Suprapubic skin (tissue), 4 donors: ENCODE measurements at places on chromosomes 5 and 9. TPM values are rescaled to one million over a fixed set of nuclear protein-coding genes. Genes with fewer than 3 reads are reported as not detected.
A peak's percentile ranks its signal among the peaks of the same experiment; 100 is the strongest.

DNA sequence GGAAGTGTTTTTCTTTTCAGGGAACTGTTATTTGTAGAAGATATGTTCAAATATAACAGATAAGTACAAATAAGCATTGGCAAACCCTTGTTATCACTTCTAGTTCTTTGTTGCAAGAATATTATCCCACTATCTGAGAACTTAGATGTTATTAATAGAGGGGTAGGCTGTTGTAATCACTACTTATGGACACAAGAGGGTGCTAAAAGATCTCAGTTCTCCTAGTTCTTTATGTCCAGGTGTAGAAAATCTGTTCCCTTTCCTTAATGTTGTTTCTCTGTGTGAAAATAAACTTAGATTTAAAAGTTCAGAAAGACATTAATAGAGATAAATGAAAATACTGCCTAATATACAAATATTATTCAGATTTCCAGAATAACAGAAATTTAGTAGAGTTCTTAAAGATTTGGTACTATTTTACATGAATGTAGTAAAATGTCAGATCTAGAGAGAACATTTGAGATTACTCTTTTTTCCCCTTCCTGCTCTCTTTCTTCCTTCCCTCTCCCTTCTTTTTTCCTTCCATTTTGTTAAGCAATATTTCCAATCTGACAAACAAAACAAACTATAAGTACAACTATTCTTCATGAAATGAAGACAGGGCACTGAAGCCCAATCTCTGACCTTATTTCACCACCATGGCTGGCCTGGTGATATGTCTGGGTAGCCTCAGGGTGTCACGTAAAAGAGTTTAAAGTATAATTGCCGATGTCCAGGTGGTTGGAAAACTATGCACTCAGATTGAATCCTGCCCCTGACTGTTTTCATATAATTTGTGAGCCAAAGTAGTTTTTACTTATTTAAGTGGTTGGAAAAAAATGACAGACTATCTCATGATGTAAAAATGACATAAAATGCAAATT is 43.6 kb upstream of the C5orf46 start:
- no peaks in the 10 kb centered on the region for H3K27me3 ChIP-seq
- H3K4me3 ChIP-seq: no peak overlapping the region
- no peak overlapping the region for H3K27ac ChIP-seq
- no peaks in the 10 kb centered on the region for H3K36me3 ChIP-seq
- no peak for DNase-seq
- no peaks in the 10 kb centered on the region for H3K4me1 ChIP-seq

DNA sequence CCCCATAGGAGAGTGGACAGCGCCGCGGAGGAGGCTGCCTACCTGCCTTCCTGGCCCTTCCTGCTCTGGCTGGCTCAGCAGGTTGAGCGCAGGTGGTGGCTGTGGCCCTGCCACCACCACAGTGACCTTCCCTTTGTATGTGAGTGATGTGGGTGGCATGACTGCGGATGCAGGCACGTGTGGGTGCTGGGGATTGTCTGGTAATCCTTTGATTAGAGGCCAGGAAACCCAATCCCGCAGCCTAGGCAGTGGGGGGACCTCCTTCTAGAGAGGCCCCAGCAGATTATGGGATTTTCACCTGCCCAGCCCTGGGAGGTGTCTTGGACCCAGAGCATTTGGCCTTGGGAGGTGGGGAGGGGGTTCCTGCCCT is 16.5 kb downstream of the RXRA start:
- no peak for DNase-seq
- H3K36me3 ChIP-seq: no peaks in the 10 kb centered on the region
- H3K27me3 ChIP-seq: no peaks in the 10 kb centered on the region
- peaks cover 100% of the 10 kb centered on the region for H3K4me1 ChIP-seq
- H3K27ac ChIP-seq: peak overlapping the region; percentile 62
- H3K4me3 ChIP-seq: no peak overlapping the region

DNA sequence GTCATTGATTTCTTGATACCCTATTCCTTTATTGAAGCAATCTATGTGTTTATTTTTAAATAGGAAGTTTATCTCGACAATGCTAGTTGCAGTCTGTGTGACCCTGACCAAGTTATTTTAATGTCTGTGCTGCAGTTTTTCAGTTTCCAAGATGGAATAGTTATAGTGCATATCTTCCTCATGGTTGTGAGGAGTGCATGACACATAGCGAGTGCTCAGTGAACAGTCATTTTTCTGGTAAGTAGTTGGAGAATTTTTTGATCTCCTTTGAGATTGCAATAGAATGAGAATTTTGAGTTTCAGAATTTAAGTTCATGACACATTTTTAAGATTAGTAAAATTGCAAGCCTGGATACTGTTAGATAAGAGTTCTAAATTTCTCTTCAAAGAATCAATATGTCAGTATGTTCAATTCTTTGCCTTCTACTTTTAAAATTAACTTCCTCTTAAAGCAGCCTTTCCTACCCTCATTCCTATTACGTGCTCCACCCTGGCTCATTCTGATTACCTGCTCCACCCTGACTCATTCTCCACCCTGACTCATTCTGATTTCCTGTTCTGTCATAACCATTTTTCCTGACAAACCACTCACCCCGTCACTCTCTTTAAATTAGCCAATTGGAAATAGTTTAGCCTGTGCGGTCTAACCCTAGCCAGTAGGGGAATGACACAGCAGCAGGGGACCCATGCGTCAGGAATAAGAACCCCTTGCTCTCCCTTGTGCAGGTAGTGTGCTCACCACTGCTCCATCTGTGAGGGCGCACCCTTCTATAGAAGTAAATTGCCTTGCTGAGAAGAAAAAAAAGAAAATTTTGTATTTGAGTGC is 30.7 kb downstream of the SPIN1 start:
- no peak for DNase-seq
- H3K36me3 ChIP-seq: peaks cover 25% of the 10 kb centered on the region
- no peak overlapping the region for H3K4me3 ChIP-seq
- no peak overlapping the region for H3K27ac ChIP-seq
- no peaks in the 10 kb centered on the region for H3K4me1 ChIP-seq
- H3K27me3 ChIP-seq: no peaks in the 10 kb centered on the region

DNA sequence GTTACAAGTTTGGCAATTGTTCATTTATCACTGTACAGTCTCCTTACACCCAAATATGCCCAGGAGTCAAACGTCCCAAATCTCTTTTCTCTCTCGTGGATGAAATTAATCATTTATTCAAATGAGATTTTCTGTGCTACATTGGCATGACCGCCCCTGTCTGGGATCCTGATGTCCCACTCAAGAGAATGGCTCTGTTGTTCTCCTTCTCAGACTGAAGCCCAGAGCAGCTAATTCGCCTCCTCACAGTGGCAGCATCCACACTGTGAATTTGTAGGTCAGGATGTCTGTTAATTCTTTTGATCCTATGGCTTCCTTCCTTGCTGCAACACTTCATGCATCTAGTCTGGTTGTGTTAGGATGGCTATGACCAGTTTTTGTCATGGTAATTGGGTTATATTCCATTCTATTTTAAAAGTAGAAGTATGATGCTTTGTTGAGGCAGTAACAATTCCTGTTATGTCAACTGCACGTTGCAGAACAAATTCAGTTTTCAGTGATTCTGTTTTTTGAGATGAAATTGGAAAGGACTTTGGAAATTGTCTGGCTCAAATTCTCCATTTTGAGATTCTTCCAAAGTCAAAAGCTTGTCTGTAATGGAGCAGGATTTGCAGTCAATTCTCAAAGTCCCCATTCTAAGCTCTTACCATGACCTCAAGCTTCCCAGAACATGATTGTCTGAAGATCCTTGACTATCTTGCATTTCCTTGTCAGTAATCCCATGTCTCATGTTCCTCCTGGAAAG is 141.5 kb upstream of the GAS1 start:
- H3K27ac ChIP-seq: no peak overlapping the region
- H3K4me3 ChIP-seq: no peak overlapping the region
- no peaks in the 10 kb centered on the region for H3K27me3 ChIP-seq
- H3K36me3 ChIP-seq: no peaks in the 10 kb centered on the region
- DNase-seq: no peak
- peaks cover 2% of the 10 kb centered on the region for H3K4me1 ChIP-seq

DNA sequence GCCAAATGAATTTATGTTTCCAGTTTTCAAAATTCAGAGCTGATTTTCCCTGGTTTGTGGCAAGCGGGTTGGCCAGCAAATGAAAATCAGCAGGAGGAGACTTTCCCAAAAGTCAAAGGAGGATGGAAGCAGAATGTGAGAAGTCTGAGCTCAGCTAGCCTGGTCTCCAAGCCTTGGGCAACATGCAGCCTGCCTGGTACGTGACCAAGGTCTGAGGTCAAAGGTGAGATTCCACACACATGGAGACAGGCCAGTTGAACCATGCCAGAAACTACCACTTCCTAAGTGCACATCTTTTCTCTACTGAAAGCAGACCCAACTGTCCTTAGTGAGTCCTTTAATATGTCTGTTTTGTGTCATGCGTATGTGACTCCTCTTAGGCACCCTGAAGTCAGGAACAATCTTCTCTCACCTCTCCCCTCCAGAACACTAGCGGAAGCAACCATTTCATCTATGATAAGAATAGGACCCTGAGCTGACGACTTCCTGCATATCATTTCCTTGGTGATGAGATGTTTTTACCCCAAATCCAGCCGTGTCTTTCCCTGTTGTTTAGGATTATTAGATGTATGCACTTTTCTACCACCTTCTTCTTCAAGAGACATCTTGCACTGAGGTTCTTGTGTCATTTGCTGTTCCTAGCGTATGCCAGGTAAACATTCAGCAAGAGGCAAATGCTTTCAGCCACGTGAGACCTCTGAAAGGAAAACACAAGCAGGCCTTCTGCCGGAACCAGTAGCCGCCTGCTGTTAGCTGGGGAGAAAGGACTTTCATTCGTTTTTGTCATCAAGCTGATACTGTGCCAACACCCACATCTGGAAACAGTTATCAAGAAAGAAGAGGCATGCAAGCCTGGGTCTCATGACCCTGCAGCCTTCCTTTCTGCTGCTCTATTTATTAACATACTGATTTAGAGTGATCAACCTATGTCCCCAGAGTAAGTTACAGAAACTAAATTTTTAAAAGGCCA is 9.7 kb upstream of the TGFBI start:
- H3K27ac ChIP-seq: no peak overlapping the region
- H3K4me1 ChIP-seq: peaks cover 44% of the 10 kb centered on the region
- H3K4me3 ChIP-seq: no peak overlapping the region
- no peaks in the 10 kb centered on the region for H3K36me3 ChIP-seq
- no peak for DNase-seq

DNA sequence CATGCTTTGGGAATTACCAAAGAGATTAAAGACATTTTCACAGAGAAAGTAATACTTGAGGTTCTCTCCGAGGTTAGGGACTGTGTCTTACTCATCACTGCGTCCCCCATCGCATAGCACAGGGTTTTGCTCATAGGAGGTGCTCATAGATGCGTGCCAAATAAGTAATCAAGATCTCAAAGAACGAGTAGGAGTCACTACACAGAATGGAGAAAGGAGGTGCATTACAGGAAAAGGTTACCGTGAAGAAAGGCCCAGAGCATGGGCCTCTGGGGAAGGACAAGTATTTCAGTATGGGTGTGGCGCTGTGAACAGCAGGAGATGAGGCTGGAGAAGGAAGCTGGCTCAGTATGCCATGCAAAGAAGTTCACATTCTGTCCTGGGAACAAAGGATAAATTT is 182.4 kb downstream of the ACTL7B start:
- no peaks in the 10 kb centered on the region for H3K27me3 ChIP-seq
- peaks cover 48% of the 10 kb centered on the region for H3K4me1 ChIP-seq
- H3K36me3 ChIP-seq: no peaks in the 10 kb centered on the region
- DNase-seq: no peak
- H3K4me3 ChIP-seq: no peak overlapping the region

- no peak overlapping the region for H3K4me3 ChIP-seq
- H3K27ac ChIP-seq: no peak overlapping the region
Observed at GRCh38 chr9:130933114-130934046, 5.7 kb downstream of the FIBCD1 start.

DNA sequence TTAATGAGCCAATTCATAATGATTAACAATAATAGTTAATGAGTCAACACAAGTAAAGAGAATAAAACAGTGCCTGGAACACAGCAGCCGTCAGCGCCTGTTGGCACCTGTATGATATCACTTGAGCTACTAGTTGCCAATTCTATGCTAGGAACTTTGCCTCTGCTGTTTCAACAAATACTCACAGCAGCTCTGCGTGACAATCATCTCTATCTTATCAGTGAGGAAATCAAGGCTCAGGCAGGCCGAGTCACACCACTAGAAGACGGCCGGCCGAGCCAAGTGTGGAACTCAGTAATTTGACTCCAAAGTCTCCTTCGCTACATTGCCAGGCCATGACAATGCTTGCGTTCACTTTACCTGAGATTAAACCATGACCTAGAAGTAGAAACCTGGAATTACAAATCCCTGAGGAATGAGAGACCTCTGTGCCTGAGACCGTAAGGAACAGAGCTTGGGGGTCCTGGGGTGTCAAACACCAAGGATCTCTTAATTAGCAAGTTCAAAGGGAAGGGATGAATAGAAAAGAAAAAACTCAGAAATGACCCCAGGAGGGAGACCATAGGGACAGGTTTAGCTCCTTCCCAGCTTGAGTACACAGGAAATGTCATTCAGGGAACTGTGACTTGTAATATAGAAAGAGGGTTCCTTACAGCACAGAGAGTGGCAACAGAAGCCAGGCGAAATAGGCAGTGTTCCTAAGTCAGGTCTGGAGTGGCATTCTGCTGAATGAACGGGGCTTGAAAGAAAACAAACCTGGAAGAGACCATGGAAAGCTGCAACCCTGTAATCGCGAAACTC is 109.1 kb downstream of the SUSD1 start:
- H3K4me1 ChIP-seq: peaks cover 27% of the 10 kb centered on the region
- H3K27me3 ChIP-seq: no peaks in the 10 kb centered on the region
- no peak for DNase-seq
- H3K36me3 ChIP-seq: no peaks in the 10 kb centered on the region

- H3K27ac ChIP-seq: no peak overlapping the region
- no peak overlapping the region for H3K4me3 ChIP-seq
- H3K36me3 ChIP-seq: no peaks in the 10 kb centered on the region
Observed at GRCh38 chr5:117792476-117792875, 1195.9 kb downstream of the DTWD2 start.

DNA sequence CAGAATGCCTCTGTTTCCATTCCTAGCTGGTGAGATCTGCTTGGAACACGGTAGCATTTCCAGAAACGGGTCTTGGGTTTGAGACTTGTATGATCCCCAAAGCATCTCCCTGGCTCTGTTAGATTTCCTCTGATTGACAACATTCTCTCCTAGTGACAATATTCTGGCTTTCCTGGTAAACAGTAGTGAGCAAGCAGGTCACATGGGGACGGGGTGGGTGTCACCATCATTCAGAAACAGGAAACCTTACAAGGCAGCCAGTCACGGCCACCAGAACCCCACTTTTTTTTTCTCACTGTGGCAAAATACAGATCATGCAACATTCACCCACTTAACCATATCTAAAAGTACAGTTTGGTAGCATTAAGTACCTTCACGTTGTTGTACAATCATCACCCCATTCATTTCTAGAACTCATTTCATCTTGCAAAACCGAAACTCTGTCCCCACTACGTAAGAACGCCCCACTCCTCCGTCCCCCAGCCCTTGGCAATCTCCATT is 90.1 kb upstream of the LMX1B start:
- DNase-seq: peak; percentile 59
- H3K27me3 ChIP-seq: peaks cover 31% of the 10 kb centered on the region
- H3K4me3 ChIP-seq: no peak overlapping the region
- no peaks in the 10 kb centered on the region for H3K36me3 ChIP-seq
- no peak overlapping the region for H3K27ac ChIP-seq

GRCh38 chr5:67291066-67291465 is 94.5 kb upstream of the CD180 start:
- peak overlapping the region; percentile 38 for H3K27ac ChIP-seq
- peaks cover 35% of the 10 kb centered on the region for H3K4me1 ChIP-seq
- H3K27me3 ChIP-seq: no peaks in the 10 kb centered on the region
- H3K4me3 ChIP-seq: no peak overlapping the region

- peak overlapping the region; percentile 63 for H3K27ac ChIP-seq
- H3K4me3 ChIP-seq: no peak overlapping the region
- peaks cover 67% of the 10 kb centered on the region for H3K36me3 ChIP-seq
- no peak for DNase-seq
- no peaks in the 10 kb centered on the region for H3K27me3 ChIP-seq
Observed at GRCh38 chr5:71652803-71653543, 65.8 kb downstream of the MCCC2 start.

Gene IFNA21
- total RNA-seq: not detected

Gene LCN1
- not detected for total RNA-seq

Gene CKMT2
- 2.5 TPM for total RNA-seq

Gene ACOT12
- not detected for total RNA-seq
